ENCODE measurements at places on chromosomes 2 and 18.
A peak's percentile ranks its signal among the peaks of the same experiment; 100 is the strongest.

DNA sequence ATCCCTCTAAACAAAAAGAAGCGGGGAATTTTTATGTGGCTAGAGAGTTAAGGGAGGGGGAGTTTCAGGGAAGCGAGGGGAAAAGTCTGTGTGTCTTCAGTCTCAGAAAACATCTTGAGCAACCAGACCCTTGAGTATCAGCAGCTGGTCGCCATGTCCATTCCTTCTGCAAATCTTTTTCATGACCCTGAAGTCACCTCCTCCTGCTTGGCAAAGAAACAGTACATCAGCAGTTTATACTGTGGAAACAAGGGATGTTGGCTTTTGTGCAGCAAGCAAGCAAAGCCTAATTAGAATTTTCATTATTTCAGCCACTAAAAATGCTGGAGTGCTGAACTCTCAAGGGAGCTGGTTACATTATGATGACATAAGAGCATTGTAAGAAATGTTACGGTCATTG is 187.4 kb upstream of the SLC8A1 start:
- no peak for DNase-seq

GRCh38 chr2:165601065-165601830 is 131.8 kb downstream of the CSRNP3 start:
- DNase-seq = no peak

GRCh38 chr2:119195001-119195400 is 28.6 kb upstream of the STEAP3 start:
- no peak for DNase-seq

- DNase-seq = no peak
Measured at GRCh38 chr2:203775684-203776083, 69.2 kb downstream of the CD28 start.

- no peak for DNase-seq
Measured at GRCh38 chr18:39235118-39235719, 1669.6 kb upstream of the CELF4 start.

GRCh38 chr18:64055019-64055418 is 85.1 kb downstream of the SERPINB8 start:
- no peak for DNase-seq

DNA sequence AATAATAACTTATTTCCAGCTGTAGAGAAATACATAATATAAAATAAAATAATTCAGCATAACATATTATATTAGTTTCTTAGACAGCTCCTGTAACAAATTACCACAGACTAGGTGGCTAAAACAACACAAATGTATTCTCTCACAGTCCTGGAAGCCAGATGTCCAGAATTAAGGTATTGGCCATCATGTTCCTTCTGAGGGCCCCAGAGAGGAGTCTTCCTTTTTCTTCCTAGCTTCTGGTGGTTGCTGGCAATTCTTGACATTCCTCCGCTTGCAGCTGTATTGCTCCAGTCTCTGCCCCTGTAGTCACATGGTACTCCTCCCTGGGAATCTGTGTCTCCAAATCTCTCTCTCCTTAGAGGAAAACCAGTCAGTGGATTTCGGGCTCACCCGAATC is 146.8 kb downstream of the RBM43 start:
- DNase-seq = no peak

DNA sequence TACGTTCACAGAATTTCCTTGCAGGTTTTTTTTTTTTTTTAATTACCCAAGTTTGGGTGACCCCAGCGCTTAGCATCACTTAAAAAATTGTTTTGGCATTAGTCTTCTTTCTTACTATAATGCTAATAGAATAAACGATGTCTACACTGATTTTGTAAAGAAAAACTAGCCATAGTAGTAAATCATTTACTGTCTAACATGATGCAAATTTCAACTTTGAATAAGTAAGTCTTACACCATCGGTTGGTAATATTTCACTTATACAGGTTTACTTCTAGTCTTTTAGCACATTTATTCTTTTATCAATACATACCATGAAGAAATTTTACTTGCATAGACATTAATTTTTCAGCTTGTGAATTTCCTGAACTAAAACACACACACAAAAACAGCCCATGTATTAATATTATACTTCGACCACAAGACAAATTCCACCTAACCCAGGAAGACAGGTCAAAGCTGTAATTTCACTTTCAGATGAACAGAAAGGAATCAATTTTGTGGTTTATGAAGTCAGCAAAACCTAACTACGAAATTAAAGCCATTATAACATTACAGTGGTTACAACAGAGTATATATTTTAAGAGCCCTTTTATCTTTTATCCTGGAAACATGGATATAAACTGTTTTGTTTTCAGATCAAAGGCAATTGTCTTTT is 1.9 kb downstream of the YES1 start:
- no peak for DNase-seq

GRCh38 chr2:68643011-68643873 is at the start of gene PROKR1:
Gene PROKR1, plus strand, starts transcription at chr2:68643579. Its CDS starts 2,243 bp downstream, at chr2:68645822.
- peak; percentile 7 for DNase-seq

DNA sequence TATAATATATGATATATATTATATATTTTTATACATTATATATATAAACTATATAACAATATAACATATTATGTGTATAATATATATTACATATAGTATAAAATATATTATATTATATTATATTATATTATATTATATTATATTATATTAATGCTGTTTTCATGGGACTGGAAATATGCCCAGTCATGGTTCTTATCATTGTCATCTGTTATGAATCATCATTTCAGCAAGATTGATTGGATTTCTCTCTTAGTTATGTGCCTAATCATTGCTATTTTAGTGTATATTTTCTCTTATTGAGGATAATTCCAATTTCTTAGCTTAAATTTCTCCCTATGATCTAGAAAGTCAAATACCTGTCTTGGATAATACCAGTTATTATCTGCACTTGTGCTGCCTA is 617.8 kb downstream of the TRIB2 start:
- DNase-seq = no peak

DNA sequence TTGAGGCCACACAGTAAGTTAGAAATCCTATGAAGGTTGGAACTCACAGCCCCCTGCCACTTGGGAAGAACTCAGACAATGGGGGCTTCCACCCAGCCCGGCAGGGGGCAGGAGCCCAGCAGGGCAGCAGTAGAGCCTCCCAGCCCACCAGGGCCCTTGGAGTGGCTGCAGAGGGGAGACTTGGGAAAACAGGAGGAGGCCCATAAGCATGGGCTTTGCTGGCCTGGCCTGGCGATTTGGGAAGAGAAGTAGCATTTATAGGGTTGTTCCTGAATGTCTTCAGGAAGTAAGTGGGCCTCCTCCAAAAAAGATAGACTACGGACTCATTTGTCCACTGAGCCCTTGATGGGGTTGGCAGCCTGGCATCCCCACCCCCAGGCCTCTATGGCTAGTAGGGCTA is 17.4 kb upstream of the FOSL2 start:
- DNase-seq = no peak

- no peak for DNase-seq
Measured at GRCh38 chr2:37143974-37144373, 12.8 kb downstream of the EIF2AK2 start.

DNA sequence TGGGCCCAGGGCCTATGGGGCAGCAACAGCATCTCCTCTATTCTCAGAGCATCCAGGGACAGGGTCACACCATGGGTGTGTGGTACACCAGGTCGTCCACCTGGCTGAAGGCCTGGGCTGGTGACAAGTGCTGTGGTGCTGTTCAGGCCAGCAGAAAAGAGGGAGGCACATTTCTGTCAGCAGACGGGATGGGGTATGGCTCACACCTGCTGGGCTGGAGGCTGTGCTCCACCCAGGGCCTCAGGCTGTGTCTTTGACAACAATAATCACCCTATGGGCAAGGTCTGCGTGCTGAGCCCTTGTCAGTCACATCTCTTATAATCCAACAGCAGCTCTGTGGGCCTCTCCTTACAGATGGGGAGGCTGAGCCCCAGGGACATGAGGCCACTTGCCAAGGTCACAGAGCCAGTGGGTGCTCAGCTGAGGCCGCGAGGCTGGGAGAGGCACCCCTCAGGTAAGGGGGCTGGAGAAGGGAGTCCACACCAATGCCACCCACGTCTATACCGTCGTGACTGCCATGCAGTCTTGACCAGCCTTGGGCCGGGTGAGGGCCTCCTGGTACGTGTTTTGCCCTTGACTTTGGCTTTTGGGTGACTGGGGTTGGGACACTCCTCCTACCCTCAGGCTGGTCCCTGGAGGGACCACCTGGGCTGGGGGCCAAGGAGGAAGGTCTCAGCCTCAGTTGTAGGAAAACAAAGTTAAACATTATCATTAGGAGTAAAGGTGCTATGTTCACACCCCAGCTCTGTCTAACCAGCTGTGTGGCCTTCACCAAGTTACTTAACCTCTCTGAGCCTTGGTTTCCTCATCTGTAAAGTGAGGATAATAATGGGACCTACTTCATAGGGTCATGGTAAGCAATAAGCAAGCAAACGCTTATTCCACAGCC is 5.6 kb upstream of the HS6ST1 start:
- no peak for DNase-seq

DNA sequence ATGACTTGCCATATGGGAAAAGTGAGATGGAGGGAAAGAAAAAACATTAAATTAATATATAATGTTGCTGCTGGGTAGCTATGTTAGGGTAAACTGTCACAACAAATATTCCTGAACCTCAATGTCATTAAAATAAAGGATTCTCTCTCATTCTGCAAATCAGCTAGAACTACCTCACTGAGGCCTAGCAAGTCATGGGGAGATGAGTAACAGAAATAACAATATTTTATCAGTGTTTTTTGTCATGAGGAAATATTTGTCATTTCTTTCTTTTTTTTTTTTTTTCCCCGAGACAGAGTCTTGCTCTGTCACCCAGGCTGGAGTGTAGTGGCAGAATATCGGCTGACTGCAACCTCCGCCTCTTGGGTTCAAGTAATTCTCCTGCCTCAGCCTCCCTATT is 1282.3 kb upstream of the NRXN1 start:
- no peak for DNase-seq

GRCh38 chr2:230000118-230000841 is 68.4 kb downstream of the SLC16A14 start:
- no peak for DNase-seq

- no peak for DNase-seq
Measured at GRCh38 chr2:68483011-68483410, 15.6 kb downstream of the APLF start.

DNA sequence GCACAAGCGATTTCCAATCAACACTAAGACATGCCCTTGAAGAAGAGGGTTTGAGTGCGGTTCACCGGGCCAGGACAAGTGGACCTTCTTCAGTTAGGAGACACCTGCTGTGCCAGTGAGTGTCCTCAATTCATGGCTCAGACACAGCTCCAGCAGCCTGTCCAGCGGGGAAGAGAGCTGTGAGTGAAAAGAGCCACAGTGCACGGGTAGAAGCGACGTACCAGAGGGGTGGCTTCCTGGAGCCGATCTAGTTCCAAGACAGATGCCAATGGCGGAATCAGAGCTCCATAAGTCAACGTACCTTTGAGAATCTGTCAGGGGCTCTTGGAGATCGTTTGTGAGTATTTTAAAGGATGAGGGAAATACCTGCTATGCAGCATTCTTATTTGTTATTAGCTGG is 119.9 kb upstream of the SALL3 start:
- no peak for DNase-seq
